Fibroblast of skin of right quadriceps (primary cell): ENCODE measurements at places on chromosomes 5 and 9.

GRCh38 chr5:89289604-89290003 lies 406.6 kb upstream of the MEF2C start:
- DNase-seq, result peak; percentile 88

GRCh38 chr9:131834721-131835120 lies 94.8 kb upstream of the RAPGEF1 start:
- DNase-seq, result no peak

DNA sequence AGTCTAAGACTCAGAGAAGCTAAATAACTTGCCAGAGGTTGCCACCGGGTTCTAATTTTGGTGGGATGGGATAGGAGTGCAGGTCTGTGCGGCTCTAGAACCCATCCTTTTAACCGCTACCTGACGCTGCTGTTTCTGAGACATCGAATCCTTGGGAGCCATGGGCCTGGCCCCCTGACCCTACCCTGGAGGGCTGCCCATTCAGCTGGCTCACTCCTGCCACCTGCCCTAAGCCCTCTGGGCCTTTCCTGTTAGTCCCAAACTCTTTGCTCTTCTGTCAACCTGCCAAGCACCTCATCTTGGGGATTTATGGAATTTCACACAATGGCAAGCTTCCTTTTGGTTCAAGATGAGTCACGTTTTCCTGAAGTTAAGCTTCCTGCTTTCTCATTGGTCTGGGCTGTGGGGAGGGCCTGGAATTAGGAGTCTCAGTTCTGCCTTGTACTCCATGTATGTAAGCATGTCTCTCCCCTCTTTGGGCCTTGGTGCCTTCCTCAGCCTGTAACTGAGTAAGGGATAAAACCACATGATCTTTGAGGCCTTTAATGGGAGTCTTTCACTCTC lies 26.6 kb downstream of the ENHO start:
- peak; percentile 57 for DNase-seq

DNA sequence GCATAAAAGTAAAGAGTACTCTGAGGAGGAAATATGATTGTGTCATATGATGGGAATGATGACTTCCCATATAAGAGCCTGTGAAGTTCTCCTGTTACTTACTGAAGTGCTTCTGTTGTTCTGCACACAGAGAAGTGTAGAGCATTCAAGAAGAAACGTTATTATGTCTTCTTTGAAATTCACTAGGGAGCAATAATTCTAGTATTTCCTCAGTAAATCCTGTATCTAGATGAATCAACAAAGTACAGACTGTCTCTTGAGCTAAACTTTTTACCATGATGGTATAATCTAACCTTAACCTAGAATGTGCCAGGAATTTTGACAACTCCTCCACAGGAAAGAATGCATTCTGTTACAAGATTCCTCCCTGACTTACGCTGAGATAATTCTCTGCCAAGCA lies 18.9 kb upstream of the GHR start:
- DNase-seq, result no peak

GRCh38 chr5:16573401-16573800 lies 43.4 kb downstream of the RETREG1 start:
- no peak for DNase-seq

DNA sequence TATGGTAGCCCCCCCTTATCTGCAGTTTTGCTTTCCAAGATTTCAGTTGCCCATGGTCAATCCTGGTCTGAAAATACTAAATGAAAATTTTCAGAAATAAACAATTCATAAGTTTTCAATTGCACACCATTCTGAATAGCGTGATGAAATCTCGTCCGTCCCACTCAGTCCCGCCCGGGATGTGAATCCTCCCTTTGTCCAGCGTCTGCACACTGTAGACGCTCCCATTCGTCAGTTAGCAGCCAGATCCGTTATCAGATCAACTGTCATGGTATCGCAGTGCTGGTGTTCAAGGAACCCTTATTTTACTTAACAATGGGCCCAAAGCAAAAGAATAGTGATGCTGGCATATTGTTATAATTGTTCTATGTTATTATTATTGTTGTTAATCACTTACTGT lies 98.6 kb downstream of the TMEM215 start:
- no peak for DNase-seq

DNA sequence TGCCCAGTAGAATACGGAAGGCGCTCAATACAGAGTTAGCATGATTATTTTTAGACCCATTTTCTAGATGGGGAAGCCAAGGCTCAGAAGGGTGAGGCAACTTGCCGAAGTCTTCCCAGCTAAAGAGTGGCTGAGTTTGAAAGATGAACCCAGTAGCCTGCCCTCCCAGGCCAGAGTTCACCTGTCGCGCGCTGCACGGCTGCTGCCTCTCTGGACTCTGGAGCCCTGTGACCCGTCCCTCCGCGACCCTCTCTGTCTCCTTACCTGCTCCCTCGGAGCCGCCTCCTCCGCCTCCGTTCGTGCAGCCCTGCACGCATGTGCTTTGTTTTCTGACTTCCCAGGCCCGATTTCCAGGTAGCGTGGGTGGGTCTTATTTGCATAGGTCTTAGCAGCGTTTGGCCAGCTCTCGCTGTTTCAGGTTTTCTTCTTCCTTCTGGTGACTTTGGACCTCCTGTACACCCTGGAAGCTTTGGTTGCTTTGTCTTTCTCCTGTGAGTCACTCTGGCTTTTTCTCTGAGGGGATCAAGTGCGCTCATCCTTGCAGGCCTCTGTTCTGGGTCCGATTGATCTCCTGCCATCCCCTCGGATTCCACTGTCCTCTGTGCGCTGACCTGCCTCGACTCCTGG lies at the start of gene RNF183:
Gene RNF183 (minus strand): TSS at position 585 of the 627 bp plus-strand sequence. CDS start 5,192 bp downstream, outside the sequence.
- DNase-seq, result no peak

DNA sequence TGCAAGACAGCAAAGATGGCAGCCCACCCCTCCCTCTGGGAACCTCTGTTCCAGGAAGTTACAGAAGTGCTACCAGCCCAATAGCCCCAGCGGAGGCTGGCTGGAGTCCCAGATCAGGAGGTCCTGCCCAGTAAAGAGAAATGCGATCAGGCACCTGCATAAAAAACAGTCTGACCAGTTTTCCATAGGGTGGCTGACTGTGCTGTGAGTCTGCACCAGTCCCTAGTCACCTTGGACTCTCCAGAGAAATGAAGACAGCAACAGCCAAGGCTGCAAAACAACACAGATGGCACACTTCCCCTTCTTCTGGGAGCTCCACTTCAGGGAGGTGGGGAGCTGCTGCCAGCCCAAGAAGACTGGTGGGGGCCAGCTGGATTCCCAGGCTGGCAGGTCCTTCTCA lies 265.5 kb upstream of the PCSK5 start:
- no peak for DNase-seq

DNA sequence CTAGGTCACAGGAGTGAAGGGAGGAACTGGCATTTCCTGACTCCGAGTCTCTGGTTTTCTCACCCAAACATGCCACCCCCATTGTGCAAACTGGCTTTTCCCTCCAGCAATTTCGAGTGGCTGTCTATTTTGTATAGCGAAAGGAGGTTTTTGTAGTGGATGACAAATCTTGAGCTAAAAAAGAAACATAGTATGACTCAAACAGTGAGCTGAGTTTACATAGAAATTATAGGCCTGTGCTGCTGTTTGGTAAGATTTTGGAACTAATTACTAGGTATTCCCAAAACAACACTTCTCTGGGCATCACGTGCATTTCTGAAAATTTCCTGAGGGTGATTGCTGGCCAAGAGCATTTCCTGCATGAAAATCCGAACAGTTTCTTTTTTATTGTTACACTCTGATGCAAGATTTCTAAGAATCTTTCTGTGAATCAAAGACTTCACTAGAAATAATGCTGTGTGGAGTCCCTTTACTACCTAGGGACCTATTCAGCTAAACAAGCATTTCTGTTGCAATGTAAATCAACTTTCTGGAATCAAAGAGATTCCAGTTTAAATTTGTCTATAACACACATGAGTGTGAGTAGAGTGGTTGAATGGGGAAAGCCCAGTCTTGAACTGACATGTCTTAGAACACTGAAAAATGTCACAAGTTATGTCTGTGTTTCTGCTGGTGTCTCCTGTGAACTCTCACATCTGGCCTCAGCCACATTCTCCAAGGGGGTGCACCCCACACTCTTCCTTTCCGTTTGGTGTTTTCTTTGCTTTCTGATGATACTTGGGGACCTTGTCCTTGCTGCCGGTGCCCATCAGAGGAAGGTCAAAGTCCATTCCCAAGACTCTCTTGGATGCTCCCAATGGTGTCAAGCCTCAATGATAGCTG lies 33.3 kb upstream of the DAPK1 start:
- DNase-seq, result peak; percentile 3
